ENCODE measurements at places on chromosomes 1 and 21.
A peak's percentile ranks its signal among the peaks of the same experiment; 100 is the strongest.

DNA sequence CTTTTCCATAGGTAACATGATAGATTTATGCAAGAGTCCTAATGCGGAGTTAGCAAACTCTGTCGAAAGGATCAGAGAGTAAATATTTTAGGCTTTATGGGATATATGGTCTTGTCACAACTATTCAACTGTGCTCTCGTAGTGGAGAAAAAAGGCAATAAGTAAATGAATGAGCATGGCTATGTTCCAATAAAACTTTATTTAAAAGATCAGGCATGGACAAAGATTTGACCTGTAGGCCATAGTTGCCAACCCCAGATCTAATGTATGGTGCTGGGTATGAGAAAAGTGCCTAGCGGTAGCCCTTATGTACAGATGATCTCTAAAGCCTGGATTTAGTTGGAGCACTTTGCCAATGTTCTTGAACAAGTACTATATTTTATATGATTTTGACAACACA is 498.8 kb upstream of the C1orf87 start:
- no peak for DNase-seq

DNA sequence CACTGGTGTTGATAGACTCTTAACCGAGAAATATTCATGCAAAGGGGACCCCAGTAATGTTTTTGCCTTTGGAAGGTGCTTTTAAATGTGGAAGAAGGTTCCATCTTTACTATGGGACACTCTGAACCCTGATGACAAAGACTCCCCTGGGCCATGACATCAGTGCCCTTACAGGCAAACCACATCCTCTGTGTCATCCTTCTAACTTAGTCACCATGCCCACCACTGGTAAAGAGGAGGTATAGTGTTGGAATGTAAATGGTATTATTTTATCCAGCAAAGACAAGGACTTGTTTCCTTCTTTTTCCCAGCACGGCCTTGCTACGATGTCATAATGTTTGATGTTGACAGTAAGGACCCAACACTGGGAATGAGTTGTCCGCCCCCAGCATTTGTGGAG is 12.6 kb downstream of the METTL13 start:
- no peak for DNase-seq

DNA sequence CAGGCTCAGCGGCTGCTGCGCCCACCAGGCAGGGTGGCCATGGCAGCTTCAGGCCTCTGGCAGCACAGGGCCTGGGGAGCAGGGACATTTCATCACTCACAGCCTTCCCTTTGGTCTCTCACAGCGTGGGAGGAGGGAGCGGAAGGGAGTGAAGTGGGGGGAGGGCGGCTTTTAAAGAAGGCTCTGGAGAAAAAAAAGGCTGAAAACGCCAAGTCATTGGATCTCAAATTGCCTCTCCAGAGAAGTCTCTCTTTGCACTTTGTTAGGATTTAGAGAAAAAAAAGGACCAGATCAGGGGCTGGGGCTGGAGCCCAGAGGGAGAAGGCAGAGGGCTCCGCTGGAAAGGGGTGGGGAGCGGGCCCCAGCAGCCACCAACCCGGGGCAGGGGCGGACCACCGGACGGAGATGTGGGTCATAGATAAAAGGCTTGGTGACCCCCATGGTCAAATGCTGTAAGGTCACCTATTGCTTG is 209.9 kb downstream of the GRIK3 start:
- DNase-seq: no peak

- DNase-seq: no peak
These were observed 34.5 kb downstream of the LRRN2 start for GRCh38 chr1:204650911-204651570.

GRCh38 chr21:33917421-33917820 is 1.8 kb upstream of the ATP5PO start:
- DNase-seq: no peak

DNA sequence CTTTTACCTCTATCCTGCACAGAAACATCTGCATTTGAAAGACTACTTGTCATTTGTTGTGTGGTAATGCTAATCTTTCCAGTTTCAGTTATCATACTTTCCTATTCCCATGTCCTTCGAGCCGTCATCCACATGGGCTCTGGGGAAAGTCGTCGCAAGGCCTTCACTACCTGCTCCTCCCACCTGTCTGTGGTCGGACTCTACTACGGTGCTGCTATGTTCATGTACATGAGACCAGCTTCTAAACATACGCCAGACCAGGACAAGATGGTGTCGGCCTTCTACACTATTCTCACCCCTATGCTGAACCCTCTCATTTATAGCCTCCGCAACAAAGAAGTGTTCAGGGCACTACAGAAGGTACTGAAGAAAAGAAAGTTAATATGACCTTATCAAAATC is 8.3 kb downstream of the OR2M4 start:
- no peak for DNase-seq

GRCh38 chr1:18358600-18358999 is 122.1 kb upstream of the KLHDC7A start:
- DNase-seq: no peak

DNA sequence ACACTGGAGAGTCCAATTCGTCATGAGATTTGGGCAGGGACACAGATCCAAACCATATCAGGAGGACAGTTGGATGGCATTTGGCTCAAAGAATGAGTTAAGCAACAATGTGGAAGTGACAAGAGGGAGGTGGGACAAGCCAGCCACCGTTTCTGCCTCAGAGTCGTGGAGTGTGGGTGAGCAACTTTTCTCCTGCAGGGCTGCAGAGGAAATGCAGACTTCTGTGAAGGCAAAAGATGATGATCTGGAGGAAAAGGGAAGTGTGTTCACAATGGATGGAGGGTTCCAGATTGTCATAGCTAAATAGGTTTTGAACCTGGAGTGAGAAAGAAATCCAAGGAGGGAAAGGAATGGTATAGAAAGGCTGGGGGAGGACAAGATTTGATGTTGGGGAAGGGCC is 16.4 kb upstream of the KANK4 start:
- DNase-seq: peak; percentile 36

DNA sequence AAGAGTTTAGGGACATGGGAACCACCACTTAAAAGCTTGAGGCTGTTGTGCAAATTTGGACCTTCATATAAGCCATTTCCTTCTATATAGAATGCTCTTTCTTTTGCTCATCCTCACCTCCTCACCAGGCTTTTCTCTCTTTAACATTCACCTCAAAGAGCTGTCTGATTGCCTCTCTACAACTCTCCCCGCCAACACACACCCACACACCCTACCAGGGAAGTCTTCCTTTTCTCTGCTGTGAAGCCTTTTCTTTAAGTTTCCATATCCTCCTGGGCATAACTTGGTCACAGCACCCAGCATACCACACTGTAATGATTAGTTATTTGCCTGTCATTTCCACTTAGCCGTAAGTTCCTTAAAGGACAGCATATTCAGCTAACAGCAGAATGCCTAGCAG is 40.6 kb downstream of the WLS start:
- no peak for DNase-seq

DNA sequence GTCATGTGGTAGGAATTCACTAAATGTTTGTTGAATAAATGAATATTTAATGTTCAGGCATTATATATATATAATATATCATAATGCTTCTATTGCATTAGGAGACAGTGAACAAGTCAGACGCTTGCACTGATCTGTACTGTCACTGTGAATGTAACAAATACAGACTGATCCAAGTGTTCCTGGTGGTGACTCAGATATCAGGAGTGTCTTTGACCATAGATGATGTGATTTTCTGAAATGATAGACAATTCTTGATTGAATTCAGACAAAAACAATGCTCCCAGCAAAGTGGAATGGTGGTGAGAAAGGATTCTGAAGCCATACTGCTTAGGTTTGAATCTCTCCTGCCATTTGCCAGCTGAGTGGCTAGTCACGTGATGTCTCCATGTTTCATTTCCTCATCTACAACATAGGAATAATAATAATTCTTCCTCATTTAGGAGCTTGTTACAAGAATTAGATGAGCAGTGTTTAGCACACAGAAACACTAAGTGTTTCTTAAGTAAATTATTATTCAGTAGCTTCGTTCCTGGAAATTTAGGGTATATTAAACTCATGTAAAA is 71.0 kb downstream of the OLFML2B start:
- peak; percentile 12 for DNase-seq

- no peak for DNase-seq
These were observed 92.7 kb downstream of the SUSD4 start for GRCh38 chr1:223271085-223271781.

- DNase-seq: no peak
These were observed 20.5 kb upstream of the RHBDL2 start for GRCh38 chr1:38962113-38962512.

DNA sequence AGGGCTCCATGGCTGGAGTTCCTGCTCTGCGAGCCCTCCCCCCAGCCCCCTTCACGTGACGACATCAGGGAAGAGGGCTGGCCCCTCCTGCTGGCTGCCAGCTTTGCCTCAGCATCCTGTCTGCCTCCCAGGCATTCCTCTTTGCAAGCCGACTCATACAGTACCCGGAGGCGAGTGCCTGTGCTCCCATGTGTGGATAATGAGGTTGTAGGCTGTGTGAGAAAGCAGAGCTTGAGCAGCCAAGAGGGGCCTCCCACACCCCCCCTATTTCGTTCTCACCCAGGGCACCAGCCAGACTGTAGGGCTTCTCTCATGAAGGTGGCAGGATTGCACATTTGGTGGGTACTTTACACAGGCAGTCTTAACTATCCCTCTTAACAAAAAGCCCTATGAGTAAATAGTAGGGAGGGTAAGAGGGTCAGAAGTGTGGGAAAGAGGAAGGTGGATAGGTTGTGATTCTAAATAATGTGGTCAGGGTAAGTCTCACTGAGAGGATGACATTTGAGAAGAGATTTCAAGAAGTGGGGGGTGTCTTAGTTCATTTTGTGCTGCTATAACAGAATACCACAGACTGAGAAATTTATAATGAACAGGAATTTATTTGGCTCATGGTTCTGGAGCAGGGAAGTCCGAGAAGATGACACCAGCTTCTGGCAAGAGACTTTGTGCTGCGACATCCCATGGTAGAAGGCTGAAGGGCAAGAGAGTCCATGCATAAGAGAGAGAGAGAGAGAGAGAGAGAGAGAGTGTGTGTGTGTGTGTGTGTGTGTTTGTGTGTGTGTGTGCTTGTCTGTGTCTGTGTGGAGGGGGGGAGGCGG is 113.5 kb downstream of the OMA1 start:
- peak; percentile 18 for DNase-seq

GRCh38 chr1:198679535-198680173 is 40.8 kb downstream of the PTPRC start:
- no peak for DNase-seq

GRCh38 chr1:228964178-228965089 is 229.2 kb downstream of the RHOU start:
- DNase-seq: no peak

GRCh38 chr1:195105773-195106172 is 1502.5 kb downstream of the KCNT2 start:
- no peak for DNase-seq

DNA sequence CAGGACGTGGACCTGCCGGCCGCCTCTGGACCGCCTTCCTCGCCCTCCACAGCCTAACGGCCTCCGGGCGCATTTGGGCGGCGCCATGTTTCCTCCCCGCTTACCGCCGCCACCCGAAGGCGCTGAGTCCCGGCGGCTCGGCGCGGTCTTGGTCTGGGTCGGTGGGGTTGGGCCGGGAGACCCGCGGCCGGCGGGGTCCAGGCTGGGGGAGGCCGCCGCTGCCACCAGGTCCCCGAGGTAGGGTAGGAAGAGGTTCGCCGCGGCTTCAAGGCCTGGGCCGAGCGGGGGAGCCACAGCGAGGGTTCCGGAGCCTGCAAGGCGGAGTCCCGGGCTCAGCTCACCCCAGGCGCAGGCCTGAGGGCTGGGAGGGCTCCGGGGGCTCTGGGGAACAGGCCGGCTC is 5.5 kb downstream of the OR2C3 start:
- no peak for DNase-seq

DNA sequence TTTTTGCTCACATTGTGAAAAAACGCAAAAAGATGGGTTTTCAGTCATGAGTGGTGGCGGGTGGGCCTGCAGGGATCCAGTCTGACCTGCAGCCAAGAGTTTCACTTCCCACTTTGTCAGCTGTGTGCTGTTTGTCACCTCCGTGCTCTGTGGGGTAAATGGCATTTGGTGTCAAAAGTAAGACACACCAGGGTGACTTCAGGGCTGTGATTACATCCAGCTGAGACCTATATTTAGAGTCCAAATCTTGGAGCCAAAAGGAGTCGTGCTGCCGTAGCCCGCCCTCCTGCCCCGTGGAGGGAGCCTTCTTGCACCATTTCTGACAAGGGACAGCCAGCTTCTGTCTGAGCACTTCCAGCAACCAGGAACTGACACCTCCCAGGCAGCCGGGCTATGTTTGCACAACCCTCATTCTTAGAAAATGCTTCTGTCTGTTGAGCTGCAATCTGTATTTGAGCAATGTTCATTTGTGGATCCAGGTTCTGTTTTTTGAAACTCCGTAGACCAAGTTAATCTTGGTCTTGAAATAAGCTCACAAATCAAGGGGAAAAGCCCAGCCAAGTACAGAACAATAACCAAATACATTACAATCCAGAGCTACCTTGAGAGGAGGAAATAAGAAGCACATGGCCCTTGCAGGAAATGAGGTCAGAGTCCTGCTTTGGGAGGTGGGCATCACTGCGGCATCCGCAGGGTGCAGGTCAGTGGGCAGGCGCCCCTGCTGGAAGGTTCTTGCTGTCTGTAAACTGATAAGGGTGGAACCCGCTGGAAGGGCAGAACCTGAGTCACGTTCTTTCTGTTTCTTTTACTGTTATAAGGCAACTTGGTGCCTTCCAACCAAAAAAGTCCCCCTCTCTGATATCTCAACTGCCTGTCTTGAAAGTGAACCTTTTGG is 14.4 kb downstream of the ABCG1 start:
- peak; percentile 92 for DNase-seq

DNA sequence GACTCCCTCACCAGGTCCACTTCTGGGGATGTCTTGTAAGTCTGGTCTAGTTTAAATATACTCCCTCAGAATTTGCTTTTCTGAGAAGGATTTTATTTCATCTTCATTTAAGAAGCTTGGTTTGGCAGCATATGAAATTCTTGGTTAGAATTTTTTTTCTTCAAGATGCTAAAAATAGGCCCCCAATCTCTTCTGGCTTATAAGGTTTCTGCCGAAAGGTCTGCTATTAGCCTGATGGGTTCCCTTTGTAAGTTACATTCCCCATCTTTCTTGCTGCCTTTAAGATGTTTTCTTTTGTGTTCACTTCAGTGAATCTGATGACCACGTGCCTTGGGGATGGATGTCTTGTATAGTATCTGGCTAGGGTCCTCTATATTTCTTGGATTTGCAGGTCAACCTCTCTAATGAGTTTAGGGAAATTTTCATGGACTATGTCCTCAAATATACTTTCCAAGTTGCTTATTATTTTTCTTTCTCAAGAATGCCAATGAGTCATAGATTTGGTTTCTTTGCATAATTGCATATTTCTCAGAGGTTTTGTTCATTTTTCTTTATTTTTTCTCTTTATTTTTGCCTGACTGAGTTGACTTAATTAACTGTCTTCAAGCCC is 19.4 kb downstream of the TCP10L start:
- DNase-seq: no peak

DNA sequence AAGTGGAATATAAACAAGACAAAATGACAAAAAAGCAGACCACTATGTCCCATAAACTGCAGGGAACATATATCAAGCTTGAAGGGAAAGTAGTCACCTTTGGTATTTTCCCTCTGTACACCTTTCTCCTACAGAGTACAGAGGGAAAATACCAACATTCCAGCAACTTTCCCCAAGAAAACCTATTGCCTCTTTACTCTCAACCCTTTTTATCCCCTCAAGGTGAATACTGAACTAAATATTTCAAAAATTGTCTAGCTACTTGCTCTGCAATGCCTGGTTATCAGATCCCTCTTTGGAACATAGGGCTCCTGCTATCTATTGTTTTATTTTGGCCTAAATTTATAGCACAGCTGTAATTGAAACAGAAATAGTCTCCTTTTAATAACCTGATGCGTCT is 15.8 kb downstream of the CTXND2 start:
- DNase-seq: no peak
